ENCODE measurements at places on chromosomes 3 and 15.

GRCh38 chr3:187799942-187800641 lies 54.8 kb upstream of the BCL6 start:
- DNase-seq: no peak

DNA sequence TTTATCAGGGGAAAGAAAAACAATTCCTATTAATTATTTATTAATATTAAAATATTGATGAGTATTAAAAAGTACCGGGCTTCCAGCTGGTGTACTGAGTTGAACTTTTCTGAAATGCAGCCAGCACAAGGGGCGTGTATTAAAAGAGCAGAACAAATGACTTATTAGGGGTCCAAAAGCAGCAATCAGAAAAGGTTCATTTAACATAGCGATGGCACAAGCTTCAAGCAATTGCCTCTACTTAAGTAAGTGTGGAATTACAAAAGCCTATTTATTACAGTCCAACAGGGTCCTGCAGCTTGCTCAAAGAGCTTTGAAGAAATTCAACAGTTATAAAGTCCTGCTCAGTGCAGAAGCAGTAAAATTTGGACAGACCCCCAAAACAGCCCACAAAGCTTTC lies 285.6 kb downstream of the EPHA3 start:
- DNase-seq: no peak

DNA sequence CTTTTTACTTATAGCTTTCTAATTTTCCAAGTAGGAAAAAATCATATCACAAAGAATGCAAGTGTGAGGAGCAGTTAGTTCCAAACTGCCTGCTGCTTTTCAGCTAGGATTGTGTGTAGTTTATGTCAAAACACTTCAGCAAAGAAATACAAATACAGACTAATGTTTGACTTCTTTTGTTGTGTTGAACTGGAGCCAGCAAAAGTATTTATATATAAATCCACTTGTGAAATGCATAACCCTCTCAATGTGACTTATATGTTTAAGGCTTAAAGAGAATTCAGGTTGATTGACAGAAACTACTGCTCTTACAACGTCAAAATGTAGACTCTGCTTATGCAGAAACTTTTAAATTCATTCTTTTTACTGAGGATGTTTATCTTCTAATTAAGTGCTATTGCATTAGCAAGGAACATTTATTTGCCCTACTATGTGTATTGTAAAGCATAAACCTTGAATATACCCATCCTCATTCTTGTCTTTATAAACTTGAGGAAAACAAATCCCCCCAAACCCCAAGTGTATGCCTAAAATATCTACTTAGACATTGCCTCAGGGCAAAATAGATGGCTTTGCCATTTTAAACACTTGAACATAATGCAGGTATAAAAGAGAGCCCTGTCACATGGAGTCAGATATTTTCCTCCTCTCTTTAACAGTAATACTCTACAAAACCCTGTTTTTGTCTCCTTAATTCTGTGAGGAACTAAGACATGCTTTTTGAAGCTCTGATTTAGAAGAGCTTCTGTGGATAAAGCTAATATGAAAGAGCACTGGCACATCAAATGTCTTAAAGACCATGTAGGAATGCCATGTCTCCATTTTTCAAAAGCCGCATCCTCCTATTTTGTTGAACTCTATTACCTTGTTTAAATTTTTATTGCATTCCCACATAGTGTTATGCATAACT lies 302.8 kb upstream of the TBC1D5 start:
- no peak for DNase-seq

- no peak for DNase-seq
Measured at GRCh38 chr3:160169139-160169976, 55.9 kb upstream of the C3orf80 start.

GRCh38 chr3:126285369-126285768 lies 71.8 kb downstream of the KLF15 start:
- no peak for DNase-seq

DNA sequence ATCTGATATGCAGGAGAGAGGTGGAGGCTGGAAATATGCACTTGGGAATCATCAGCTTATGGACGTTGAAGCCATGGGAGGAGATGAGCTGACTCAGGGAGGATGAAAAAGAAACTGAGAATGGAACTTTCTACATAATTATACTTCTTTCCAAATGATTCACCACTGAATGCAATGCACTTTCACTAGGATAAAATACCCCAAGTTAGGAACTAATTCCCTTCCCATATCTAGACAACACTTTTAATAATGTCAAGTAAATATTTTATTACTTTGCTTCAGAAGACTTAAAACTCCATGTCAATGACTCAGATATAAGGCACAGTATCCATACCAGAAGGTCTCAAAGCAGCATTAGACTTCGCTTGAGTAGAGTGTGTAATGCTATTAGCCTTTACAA lies 24.2 kb downstream of the NPTN start:
- no peak for DNase-seq

DNA sequence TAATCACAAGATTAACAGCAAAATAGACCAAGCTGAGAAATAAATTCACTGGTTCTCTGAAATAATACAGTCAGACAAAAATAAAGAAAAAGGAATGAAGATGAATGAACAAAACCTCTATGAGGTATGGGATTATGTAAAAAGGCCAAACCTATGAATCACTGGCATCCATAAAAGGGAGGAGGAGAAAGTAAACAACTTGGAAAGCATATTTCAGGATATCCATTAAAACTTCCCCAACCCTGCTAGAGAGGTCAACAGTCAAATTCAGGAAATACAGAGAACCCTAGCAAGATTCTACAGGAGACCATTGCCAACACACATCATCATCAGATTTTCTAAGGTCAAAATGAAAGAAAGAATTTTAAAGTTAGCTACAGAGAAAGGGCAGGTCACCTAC lies 649.7 kb upstream of the CBLB start:
- DNase-seq: no peak

DNA sequence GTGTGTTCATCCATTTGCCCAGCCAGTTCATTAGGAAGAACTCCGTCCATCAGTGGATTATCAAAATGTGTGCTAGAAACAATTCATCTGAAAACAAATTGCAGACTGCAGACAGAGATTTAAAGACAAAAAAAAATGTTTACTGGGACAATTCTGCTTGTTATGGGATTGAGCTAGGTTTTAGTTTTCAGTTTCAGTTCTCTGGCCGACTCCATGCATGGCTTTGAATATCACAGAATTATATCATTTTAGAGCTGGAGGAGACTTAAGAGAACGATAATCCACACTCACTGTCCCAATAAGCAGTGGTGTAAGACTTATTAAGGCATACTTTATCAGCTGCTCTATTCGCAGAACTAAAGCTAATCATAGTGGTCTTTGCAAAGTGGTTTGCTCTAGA lies 51.1 kb downstream of the TFG start:
- no peak for DNase-seq

- DNase-seq: no peak
Measured at GRCh38 chr3:6147883-6148282, 713.0 kb upstream of the GRM7 start.

- peak; percentile 52 for DNase-seq
Measured at GRCh38 chr3:58161435-58162398, 49.1 kb downstream of the DNASE1L3 start.

DNA sequence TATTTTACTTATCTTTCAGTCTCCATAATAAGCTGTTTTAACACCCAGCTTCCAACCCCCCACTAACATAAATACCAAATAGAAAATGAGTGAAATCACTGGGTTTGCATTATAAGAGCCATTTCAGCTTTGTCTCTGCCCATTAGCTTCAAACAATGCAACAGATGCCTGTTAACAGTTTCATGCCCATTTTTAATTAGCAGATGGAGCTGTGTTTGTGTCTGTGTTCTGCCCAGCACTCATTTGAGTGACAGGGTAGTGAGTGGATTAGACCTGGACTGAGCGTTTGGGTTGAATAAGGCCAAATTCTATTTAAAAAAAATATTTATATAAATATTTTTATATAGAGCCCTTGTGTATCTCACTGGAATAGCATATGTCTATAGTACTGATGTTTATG lies 7.4 kb downstream of the RAB8B start:
- no peak for DNase-seq

Measured in SHP77 (cell line).